ENCODE measurements at places on chromosomes 13 and 19. TPM values are rescaled to one million over a fixed set of nuclear protein-coding genes. Genes with fewer than 3 reads are reported as not detected.

The LENG9 gene
- total RNA-seq, result 11.1 TPM

DNA sequence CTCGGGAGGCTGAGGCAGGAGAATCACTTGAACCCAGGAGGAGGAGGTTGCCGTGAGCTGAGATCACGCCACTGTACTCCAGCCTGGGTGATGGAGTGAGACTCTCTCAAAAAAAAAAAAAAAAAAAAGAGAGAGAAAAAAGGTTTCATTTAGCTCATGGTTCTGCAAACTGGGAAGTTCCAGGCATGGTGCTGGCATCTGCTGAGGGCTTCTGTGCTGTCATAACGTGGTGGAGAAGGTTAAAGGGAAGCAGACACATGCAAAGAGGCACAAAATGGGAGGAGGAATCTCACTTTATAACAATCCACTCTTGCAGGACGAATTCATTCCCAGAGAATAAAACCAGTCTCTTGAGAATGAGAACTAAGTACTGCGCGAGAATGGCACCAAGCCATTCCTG lies 34.9 kb upstream of the SIAH3 start:
- DNase-seq, result no peak

- DNase-seq, result no peak
Measured at GRCh38 chr19:33569821-33570220, 48.2 kb upstream of the PEPD start.

The HNRNPL gene
- total RNA-seq, result 186 TPM

The PCDH17 gene
- total RNA-seq, result 0.83 TPM

DNA sequence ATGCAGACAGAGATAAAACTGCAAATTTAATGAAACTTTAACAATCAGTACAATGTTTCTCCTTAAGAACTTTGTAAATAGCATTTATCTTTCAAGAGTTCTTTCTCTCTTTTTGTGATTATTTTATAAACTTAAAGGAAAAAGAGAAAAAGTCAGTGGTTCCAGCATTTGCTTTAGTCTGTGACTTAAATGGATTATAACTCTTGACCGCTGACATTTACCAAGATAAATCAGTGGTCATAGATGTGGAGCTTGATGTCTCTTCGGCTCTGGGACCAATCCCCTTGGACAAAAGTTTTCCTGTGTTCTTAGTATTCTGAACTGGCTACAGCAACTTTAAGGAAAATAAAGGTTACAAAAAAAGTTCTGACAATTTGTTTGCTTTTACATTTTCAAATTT lies 162.6 kb downstream of the TM9SF2 start:
- DNase-seq, result no peak

The KRTDAP gene
- total RNA-seq, result 85.6 TPM

The AMH gene
- 0.76 TPM for total RNA-seq

The ZNF792 gene
- total RNA-seq, result 3.8 TPM

GRCh38 chr13:51500687-51501086 lies 47.9 kb upstream of the INTS6 start:
- DNase-seq, result no peak

GRCh38 chr13:39641645-39642044 lies 13.8 kb upstream of the COG6 start:
- no peak for DNase-seq

The NKPD1 gene
- total RNA-seq, result 2.4 TPM

DNA sequence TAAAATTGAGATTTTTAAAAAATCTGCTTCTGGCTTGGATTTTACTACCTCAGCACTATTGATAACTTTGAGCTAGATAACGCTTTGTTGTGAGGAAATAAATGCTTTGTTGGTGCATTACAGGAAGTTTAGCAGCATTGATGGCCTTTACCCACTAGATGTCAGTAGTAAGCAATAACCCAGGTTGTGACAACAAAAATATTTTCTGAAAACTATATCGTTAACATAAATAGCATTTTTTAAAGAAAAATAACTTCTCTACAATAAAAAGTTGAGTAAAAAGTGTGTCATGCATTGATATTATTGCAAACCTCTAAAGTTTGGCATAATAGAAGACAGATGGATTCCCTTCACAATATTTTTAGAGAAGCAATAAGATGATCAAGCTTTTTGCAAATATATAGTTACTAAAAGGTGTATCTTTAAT lies 1246.5 kb downstream of the UQCRFS1 start:
- no peak for DNase-seq

The CYP4F12 gene
- 34.5 TPM for total RNA-seq

DNA sequence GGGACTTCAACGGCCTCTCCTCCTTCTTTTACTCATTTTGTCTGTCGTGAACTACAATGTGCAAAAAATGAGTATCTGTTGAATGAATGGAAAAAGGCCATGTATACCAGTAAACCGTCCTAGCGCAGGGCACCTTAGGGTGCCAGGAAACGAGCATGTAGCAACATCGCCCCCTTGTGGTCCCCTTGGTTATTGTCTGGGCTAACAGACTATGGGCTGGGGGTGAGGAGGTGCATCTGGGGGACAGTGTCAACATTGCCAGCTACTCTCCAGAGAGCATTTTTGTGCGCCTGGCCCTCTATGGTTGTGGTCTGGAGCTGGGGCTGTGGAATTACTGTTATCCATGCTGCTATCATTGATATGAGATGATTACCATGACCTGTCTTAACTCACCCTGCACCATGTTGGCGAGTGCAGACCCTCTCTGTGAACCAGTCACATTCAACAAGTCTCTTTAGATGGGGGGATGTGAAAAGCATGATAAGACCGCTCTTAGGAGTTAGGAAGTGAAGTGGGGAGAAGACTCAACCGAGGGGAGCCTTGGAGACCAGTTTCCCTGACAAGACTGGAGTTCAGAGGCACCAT lies 22.8 kb upstream of the SIGLEC11 start:
- DNase-seq, result no peak

- DNase-seq, result no peak
Measured at GRCh38 chr13:106104281-106104901, 431.1 kb downstream of the EFNB2 start.

The ODAD3 gene
- not detected for total RNA-seq

The FCER2 gene
- total RNA-seq, result not detected

The TTC9B gene
- not detected for total RNA-seq
